ENCODE measurements at places on chromosomes 3 and 15.

- DNase-seq = no peak
Observed at GRCh38 chr15:28101983-28102441, 2.9 kb upstream of the OCA2 start.

DNA sequence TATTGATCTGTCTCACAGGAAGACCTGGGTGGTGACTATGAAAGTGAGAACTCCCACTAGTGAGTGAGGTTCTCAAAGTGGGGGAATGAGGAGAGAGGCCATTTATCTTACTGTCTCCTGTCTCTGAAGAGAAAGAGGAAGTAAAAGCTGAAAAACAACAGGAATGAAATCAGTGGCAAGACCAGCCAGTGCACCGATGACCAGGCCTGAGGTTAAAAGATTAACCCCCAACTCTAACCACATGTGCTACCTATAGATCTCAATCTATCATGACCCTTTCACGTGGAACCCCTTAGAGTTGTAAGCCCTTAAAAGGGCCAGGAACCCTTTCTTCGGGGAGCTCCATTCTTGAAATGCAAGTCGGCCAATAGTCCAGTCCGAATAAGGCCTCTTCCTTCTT is 239.3 kb upstream of the CNTN6 start:
- DNase-seq = no peak

DNA sequence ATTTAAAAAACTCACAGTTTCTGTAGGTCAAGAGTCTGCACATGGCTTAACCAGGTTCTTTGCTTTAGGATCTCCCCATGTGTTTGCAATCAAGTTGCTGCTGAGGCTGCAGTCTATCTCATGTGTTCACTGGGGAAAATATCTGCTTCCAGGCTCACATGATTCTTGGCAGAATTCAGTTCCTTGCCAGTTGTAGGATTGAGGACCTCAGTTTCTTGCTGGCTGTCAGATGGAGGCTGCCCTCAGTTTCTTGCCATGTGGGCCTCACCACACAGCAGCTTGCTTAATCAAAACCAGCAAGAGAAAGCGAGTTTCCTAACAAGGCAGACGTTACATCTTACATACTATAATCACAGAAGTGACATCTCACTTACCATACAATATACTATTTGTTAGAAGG is 10.0 kb upstream of the TBC1D5 start:
- DNase-seq = peak; percentile 77

DNA sequence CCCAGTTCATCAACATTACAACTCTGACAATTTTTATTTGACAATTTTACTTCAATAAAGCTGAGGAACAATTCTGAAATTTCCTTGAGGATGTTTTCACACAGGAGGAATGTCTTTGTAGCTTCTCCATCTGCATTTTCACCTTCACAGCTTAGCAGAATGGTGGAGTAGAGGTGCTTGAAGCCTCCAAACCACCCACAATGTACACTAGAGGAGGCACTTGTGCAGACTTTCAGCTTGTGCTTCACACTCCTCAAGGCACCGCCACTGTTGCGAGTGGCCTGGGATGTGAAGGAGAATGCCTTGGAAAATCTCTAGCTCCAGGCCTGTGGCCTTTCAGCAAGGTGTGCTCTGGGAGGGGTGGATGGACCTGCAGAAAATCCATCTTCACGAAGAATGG is 181.9 kb downstream of the EPHB1 start:
- no peak for DNase-seq
